ENCODE measurements at places on chromosomes 11 and 22.

DNA sequence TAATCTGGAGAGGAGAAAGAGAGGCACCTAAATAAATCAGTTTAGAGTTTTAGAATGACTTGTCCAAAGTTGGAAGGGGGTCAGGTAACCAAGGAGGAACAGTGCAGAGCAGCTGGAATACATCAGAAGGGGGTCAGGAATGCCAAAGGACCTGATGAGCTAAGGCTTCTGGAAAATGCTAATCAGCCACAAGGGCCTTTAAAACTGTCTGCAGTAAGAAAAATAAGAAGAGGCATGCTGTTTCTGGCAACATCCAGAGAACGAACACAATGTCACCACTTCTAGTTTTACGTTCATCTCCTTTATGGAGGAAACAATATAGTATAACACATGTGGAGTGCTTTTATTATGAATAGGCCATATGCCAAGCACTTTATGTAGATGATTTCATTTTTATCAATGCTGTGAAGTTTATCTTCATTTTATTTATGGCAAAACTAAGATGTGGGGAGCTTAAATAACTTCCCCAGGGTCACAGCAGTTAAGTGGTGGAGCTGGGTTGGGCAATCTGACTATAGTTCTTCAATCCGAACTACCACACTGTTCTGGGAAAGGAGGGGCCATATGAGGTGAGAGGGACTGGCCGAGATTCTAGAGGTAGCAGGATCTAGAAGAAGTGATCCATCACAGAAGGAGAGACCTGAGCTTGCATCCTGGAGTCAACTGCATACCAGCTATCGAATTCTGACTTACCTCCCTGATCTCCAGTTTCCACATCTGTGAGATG is 22.6 kb downstream of the ACO2 start:
- DNase-seq: no peak

DNA sequence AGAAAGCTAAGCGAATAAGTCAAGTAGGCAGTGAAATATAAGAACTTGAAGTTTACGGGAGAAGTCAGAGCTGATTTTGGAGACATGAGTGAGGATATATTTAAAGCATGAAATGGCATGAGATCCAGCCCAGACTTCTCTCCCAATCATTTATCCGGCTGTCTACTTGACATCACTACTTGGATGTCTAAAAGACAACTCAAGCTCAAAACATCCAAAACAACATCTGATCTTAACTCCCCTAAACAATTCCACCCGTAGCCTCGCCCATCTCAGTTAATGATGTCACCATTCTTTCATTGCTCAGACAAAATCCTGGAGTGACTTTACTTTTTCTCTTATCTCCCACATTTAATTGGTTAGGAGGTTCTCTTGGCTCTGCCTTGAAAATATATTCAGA is 44.5 kb downstream of the WEE1 start:
- DNase-seq: no peak

DNA sequence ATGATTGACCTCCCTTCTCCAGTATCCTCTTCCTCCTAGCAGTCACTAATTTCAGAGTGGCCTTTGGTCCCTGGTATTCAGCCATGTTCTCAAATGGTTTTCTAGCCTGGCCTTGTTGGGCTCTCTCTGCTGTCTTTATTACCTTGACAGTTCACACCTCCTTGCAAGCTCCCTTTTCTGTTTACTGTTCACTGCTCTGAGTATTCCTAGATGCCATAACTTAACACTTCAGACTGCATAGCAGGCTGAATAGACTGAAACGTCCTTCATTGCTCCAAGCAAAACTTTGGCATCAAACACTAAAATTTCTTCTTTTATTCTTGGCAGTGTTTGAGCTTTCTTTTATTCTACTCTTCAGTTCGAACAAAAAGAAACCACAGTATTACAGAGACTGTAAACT is 49.7 kb upstream of the SLC25A18 start:
- DNase-seq: no peak

DNA sequence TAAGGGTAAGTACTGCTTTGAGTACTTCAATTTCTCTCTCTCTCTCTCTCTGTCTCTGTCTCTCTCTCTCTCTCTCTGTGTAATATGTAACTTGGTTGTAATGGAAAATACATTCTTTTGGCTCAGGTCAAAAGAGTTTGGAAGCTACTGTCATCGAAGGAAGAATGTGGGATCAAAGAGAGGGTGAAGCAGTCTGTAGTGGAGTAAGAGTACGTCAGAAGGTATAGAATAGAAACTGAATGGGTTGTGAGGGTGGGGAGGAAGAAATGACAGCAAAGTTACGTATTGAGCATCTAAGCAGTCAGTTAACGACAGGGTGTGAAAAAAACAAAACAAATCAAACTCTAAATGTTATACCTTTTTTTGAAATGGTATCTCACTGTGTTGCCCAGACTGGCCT is 10.0 kb downstream of the NCAM1 start:
- DNase-seq: no peak

- DNase-seq: no peak
Observed at GRCh38 chr22:17890245-17890671, 116.0 kb upstream of the BID start.

GRCh38 chr11:40323241-40323640 is 1136.2 kb downstream of the LRRC4C start:
- DNase-seq: no peak

GRCh38 chr11:72491001-72491400 is 56.7 kb upstream of the CLPB start:
- DNase-seq: no peak

- DNase-seq: no peak
Observed at GRCh38 chr11:33926671-33927552, 35.0 kb upstream of the LMO2 start.

DNA sequence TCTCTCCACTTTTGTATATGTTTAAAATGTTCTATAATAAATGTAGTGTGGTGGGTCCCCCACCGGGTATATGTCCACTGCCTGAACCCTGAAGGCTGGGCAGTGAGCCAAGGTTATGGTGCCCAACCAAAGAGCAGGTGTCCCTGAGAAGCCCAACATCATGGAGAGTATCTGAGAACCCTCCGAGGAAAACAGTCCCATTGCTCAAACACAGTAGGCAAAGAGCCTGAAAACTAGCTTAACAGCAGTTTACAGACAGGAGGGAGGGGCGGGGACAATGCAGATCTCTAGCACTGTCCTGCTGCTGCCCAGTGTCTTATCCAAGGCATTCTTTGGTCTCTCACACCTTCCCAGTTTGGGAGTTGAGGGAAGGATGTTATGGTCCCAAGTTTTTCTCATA is 91.0 kb downstream of the TMPRSS5 start:
- DNase-seq: peak; percentile 33

- DNase-seq: no peak
Observed at GRCh38 chr11:72426103-72426757, 8.1 kb downstream of the CLPB start.

DNA sequence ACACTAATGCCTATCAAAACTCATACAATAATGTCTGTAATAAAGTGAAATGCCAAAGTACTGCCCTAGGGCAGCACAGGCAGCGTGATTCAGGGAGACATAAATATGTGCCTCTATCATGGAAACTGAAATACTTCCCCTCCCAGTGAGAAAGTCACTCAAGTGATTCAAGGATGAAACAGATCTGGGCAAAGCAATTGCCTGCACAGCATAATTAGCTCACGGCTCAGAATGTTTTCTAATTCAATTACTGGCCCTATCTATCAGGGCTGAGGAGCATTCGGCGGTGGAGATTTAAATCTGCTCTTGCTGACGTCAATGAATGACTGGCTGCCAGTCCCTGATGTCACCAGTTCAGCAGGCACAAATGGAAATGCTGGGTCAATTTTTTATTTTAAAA is 27.7 kb upstream of the PPP2R1B start:
- DNase-seq: no peak

GRCh38 chr11:48184452-48184851 is 32.2 kb upstream of the OR4B1 start:
- DNase-seq: no peak

DNA sequence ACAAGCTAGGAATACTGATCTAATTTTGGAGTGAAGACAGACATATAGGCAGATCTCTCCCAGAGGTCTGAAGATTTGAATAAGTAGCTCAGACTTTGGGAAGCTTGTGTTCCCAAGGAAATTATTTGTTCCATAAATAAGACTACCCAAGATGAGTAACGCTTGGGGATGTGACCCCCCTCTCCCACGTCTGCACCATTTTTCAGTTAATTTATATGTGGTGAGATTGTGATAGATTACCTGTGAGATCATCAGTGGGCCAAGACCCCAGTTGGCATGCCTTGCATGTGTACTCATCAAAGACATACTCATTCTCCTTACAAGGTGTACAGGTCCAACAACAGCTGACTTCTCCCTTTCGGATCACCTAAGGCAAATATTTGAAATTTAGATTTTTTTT is 252.8 kb upstream of the CTSC start:
- DNase-seq: no peak

- DNase-seq: no peak
Observed at GRCh38 chr11:112975051-112975450, 13.8 kb downstream of the NCAM1 start.

- DNase-seq: no peak
Observed at GRCh38 chr11:36870361-36870760, 272.3 kb upstream of the RAG2 start.

- DNase-seq: no peak
Observed at GRCh38 chr22:20146777-20147176, 4.1 kb downstream of the CCDC188 start.

- DNase-seq: no peak
Observed at GRCh38 chr11:34168642-34169420, 63.4 kb downstream of the NAT10 start.

GRCh38 chr11:11419747-11420146 is 66.7 kb upstream of the CSNK2A3 start:
- no peak for DNase-seq

DNA sequence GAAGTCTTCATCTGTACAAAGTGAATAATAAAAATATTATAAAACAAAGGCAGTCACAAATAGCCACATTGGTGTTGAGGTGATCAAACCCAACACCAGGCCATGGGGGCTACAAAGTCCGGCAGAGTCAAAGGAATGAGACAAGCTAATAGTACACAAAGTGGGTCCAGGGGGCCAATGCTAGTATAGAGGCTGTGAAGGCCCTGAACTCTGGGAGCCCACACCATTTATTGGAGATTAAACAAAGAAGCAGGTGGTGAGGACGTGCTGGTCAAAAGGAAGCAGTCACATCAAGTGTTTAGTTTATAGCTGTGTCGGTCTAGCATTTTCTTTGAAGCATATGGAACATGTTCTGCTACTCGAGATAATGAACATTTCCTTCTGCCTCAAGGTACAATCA is 58.6 kb upstream of the CCT8L2 start:
- no peak for DNase-seq

DNA sequence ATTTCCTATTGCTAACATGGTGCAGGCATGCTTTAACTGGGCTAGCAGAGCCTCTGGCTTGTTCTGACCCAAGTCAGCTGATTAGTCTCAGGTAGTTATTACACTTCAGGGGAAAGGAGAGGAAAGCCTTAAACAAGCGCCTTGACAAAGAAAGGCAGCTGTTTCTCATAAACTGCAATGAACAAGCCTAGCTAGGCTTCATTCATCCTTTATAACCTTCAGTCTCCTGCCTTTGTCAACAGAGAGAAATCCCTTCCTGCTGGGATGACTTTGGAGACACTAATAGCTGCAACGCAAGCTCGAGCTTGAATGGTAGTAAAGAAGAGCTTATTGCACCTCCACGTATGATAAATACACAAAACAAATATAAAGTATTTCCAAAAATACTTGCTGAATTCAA is 68.4 kb downstream of the CCDC34 start:
- DNase-seq: peak; percentile 22

GRCh38 chr11:45973601-45974000 is 51.1 kb downstream of the LARGE2 start:
- no peak for DNase-seq

GRCh38 chr11:74299015-74299414 is 12.4 kb downstream of the P4HA3 start:
- DNase-seq: no peak

DNA sequence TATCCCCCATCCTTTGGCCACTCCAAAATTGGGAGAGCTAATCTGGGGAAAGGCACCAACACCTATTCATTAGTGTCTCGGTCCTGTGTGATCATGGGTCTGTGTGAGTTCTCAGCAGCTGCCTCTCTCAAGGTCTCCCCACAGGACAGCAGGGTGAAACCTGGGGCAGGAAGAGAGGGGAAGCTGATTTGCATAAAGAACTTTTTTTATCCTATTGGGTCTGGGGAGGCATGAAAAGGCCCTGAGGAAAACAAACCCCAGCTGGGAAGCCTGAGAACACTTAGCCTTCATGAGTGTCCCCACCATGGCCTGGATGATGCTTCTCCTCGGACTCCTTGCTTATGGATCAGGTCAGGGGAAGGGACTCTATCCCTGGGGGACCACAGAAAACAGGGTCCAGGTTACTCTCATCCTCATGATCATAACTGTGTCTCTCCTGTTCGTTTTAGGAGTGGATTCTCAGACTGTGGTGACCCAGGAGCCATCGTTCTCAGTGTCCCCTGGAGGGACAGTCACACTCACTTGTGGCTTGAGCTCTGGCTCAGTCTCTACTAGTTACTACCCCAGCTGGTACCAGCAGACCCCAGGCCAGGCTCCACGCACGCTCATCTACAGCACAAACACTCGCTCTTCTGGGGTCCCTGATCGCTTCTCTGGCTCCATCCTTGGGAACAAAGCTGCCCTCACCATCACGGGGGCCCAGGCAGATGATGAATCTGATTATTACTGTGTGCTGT is 116.0 kb upstream of the TOP3B start:
- no peak for DNase-seq

DNA sequence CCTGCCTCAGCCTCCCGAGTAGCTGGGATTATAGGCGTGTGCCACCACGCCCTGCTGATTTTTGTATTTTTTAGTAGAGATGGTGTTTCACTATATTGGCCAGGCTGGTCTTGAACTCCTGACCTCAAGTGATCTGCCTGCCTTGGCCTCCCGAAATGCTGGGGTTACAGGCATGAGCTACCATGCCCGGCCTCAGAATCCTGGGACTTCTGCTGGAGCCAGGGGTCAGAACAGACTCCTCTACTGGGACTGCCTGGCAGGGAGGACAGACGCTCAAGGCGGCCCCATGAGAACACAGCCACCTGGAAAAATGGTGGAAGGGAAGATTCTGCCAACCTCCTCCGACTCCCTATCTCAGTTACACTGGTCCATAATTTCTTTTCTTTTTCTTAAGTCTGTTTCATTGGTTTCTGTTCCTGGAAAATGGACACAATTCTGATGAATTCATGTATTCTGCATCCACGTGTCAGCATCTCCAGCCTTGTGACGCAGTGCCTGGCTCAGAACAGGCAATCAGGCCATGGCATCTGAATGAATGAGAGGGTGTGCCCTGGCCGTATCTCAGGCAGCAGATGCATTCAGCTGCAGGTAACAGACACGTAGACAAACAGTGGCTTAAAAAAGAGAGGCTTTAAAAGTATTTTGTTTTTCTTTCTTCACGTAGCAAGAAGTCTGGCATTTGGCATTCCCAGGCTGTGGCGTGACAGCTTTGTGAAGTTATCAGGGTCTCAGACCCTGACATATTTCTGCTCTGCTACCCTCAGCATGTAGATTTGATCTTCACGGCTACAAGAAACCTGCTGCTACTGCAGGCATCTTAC is 4.8 kb downstream of the SMIM38 start:
- DNase-seq: no peak

DNA sequence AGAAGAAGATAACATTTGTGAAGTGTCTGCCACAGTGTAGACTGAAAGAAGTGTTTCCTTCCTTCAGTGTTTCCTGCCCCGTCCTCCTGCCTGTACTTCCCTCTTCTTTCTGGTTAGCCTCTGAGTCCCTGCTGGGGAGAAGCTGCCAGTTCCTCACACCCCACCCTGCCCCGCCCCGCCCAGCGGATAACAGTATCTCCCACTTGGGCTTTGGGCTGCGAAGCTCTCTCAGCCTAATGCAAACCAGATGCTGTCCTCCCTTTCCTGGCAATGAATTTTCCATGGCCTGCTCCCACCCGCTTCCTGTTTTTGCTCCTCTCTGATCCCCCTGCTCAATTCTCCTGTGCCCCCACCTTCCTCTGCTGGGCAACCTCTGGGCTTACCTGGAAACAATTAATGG is 5.2 kb upstream of the RAB3IL1 start:
- no peak for DNase-seq
